ENCODE measurements at places on chromosomes 2 and 18. TPM values are rescaled to one million over a fixed set of nuclear protein-coding genes. Genes with fewer than 3 reads are reported as not detected.
A peak's percentile ranks its signal among the peaks of the same experiment; 100 is the strongest.

GRCh38 chr2:157325786-157326185 lies at the start of gene ERMN:
Gene ERMN, minus strand, starts transcription at chr2:157325824. Its CDS starts 182 bp downstream, at chr2:157325642.
- H3K36me3 ChIP-seq, result peaks cover 7% of the 10 kb centered on the region
- H3K27ac ChIP-seq, result no peak within 1 kb of the TSS
- no peaks in the 10 kb centered on the region for H3K27me3 ChIP-seq
- H3K4me3 ChIP-seq, result no peak within 1 kb of the TSS
- H3K4me1 ChIP-seq, result peaks cover 15% of the 10 kb centered on the region

DNA sequence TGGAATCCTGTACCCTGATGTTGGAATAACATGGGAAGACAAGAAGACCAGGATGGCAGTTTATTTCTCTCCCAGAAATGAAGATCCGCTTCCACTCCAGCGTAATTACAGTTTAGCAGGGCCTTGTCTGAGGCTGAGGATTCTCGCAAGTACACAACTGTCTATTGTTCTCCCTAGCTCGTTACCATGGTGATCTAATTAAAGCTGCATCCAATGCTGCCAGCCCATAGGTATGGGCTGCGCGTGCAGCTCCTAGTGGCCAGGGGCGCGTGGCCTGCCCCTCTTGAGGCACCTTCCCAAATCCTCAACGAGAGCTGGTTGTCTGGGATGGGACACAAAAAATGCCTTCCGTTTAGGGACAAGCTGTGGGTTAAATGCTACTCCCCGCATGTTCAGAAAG lies 344.9 kb downstream of the CYRIA start:
- no peak overlapping the region for H3K27ac ChIP-seq
- no peak overlapping the region for H3K4me3 ChIP-seq
- H3K36me3 ChIP-seq, result no peaks in the 10 kb centered on the region

- H3K27ac ChIP-seq, result no peak overlapping the region
- peaks cover 2% of the 10 kb centered on the region for H3K4me1 ChIP-seq
- no peak overlapping the region for H3K4me3 ChIP-seq
- peaks cover 2% of the 10 kb centered on the region for H3K36me3 ChIP-seq
These were observed 21.1 kb upstream of the KLHL29 start for GRCh38 chr2:23363831-23364230.

DNA sequence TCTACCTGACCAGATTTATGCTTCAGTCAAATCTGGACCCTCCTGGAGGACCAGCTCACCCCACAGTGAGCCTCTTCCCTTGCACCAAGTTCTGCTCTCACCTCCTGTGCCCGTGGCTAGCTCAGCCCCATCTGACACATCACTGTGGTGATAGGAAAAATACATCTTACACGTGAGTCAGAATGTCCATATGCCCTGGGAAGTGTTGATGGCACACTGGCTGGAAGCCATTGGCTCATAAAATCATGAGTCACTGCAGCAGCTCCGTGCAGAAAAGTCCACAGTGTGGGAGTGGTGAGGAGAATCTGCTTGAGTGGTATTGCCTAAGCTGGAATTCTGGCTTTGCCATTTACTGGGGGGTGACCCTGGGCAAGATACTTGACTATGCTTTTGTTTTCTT lies 42.6 kb upstream of the RAPGEF4 start:
- H3K27ac ChIP-seq, result no peak overlapping the region
- H3K4me1 ChIP-seq, result peaks cover 14% of the 10 kb centered on the region
- H3K4me3 ChIP-seq, result no peak overlapping the region
- no peak for DNase-seq

DNA sequence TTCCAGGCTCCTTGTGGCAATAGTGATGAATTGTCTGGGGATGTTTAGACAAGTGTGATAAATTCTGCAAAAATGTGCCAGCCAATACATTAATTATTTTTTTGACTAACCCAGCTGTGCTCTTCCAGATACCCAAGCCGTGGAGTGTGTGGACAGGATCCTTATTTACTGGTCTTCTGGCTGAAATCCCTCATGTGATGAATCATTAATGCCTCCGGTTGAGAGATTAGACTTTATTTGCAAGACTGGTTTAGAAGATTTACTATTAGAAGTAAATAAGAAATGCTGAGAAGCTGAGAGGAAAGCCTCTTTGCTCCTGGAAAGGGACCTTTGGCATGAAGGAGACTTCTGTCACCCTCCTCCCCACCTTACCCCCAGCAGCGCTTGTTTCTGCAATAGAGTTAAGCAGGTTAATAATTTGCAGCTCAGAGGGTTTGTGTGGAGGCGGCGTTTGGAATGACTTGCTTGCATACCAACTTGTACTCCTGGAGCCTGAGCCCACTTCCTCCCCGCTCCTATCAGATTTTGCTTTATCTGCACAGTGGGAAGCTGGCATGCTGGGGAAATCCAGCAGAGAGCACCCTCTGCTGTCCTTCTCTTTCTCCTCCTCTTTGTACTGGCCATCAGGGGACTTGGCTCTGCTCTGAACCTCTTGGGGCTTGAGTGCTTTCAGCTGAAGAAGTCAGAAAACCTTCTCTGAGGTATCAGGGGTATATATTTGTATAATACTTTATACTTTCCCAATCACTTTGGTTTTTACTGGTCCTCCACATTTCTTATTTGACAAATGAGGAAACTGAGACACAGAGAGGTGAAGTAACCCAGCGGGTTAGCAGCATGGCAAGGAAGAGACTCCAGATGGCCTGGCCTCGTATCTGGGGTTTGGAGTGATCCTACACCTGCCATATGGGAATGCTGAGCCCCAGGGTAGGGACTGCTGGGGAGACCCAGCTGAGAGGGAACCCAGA lies 16.3 kb downstream of the SLC3A1 start:
- H3K36me3 ChIP-seq, result peaks cover 7% of the 10 kb centered on the region
- no peak overlapping the region for H3K4me3 ChIP-seq
- DNase-seq, result no peak
- peaks cover 46% of the 10 kb centered on the region for H3K27me3 ChIP-seq
- H3K27ac ChIP-seq, result no peak overlapping the region
- peaks cover 4% of the 10 kb centered on the region for H3K4me1 ChIP-seq

- H3K27ac ChIP-seq, result no peak overlapping the region
- no peak overlapping the region for H3K4me3 ChIP-seq
- peaks cover 14% of the 10 kb centered on the region for H3K4me1 ChIP-seq
- no peak for DNase-seq
- H3K36me3 ChIP-seq, result peaks cover 3% of the 10 kb centered on the region
These were observed 144.4 kb upstream of the ITGA6 start for GRCh38 chr2:172282944-172283343.

DNA sequence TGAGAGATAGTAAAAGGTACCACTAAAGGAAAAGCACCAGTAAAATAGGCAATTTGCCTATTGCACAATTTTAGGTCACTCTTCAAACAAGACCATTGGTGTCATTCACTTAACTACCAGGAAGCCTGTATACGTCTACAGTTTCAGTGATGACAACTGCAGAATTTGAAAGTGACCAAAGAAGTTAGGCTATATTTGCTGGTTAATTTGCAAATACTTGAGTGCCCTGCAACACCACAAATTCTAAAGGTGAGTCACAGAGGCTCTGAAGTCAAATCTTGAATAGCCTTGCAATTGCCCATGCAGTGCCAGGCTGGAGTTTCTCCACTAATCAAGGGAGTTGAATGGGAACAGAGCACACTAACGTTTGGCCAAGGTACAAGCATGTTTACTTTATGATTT lies 128.7 kb upstream of the CCDC68 start:
- H3K27me3 ChIP-seq, result no peaks in the 10 kb centered on the region
- no peak for DNase-seq
- H3K27ac ChIP-seq, result no peak overlapping the region
- H3K36me3 ChIP-seq, result no peaks in the 10 kb centered on the region

DNA sequence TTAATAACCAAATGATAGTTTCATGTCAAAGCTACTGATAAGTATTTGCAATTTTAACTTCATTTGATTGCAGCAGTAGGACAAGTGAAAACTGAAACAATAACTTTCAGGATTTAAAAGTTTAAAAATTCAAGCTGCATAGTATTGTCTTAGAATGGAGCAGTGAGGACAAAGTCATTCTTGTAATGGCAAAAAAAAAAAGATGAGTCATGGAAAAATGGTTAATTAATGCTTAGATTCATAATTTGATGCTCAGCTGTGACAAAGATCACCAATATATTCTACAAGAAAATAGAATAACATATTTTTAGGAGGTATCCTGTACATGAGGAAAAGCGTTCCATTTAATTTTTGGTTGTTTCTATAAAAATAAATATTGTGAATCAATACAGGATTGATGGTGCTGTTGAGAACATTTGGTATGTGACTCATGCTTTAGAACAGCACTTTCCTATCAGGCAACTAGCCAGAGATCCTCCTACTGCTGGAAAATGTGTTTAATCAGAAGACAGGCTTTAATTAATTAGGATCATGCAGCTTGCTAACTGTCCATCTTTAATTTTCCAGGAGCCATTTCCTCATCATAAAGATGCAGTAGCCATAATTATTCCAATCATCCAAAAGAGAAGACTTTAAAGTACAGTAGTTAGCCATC lies 239.0 kb upstream of the MMADHC start:
- no peak overlapping the region for H3K27ac ChIP-seq
- H3K4me3 ChIP-seq, result no peak overlapping the region
- no peak for DNase-seq
- no peaks in the 10 kb centered on the region for H3K36me3 ChIP-seq
- no peaks in the 10 kb centered on the region for H3K27me3 ChIP-seq

GRCh38 chr2:129764376-129765325 lies 214.8 kb upstream of the RAB6C start:
- H3K36me3 ChIP-seq, result no peaks in the 10 kb centered on the region
- no peak overlapping the region for H3K4me3 ChIP-seq
- H3K27ac ChIP-seq, result no peak overlapping the region

DNA sequence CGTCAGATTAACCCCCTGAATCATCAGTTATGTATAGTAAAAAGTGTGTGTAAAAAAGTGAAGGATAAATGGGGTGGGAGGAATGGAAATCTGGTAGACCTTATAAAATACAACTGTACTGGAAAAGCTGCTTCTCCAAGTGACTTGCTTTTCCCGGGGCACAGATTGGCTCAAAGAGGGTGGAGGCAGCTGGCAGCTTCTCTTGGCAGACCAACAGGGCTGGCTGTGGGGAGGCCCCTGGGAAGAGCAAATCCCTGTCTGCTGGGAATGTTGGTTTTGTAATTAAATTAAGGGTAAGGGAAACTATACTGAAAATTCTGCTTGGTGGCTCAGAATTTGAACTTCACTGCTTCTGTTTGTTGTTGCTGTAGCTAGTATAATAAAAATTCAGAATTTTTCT lies 154.2 kb upstream of the DLX2 start:
- H3K36me3 ChIP-seq, result no peaks in the 10 kb centered on the region
- peaks cover 3% of the 10 kb centered on the region for H3K4me1 ChIP-seq
- H3K27me3 ChIP-seq, result peaks cover 4% of the 10 kb centered on the region
- DNase-seq, result no peak

GRCh38 chr2:26292646-26293045 lies 47.9 kb downstream of the HADHB start:
- DNase-seq, result no peak
- no peak overlapping the region for H3K4me3 ChIP-seq
- H3K36me3 ChIP-seq, result no peaks in the 10 kb centered on the region
- H3K27ac ChIP-seq, result no peak overlapping the region
- H3K27me3 ChIP-seq, result no peaks in the 10 kb centered on the region
- no peaks in the 10 kb centered on the region for H3K4me1 ChIP-seq

DNA sequence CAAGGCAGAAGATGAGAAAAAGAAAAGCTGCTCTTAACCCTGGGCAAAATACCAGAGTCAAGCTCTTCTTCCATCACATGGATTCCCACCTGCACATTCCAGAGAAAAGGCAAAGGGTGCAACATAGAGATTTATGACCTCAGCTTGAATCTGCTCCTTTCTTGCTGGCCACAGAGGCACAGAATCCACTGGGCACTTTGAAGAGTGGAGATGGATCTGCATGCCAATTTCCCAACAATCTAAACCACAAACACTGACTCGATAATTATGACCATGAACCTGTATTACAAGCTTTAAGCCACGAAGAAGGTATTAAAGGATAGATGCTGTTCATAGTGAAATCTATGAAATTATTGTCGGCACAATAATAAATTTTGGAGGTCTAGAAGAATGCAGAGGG lies 237.3 kb downstream of the PID1 start:
- no peak for DNase-seq
- H3K4me3 ChIP-seq, result no peak overlapping the region
- no peaks in the 10 kb centered on the region for H3K4me1 ChIP-seq
- H3K27me3 ChIP-seq, result no peaks in the 10 kb centered on the region
- no peaks in the 10 kb centered on the region for H3K36me3 ChIP-seq

- peak overlapping the region; percentile 54 for H3K27ac ChIP-seq
- no peak for DNase-seq
- no peaks in the 10 kb centered on the region for H3K36me3 ChIP-seq
- no peaks in the 10 kb centered on the region for H3K4me1 ChIP-seq
These were observed 379.7 kb downstream of the PTPRM start for GRCh38 chr18:7946734-7947377.

DNA sequence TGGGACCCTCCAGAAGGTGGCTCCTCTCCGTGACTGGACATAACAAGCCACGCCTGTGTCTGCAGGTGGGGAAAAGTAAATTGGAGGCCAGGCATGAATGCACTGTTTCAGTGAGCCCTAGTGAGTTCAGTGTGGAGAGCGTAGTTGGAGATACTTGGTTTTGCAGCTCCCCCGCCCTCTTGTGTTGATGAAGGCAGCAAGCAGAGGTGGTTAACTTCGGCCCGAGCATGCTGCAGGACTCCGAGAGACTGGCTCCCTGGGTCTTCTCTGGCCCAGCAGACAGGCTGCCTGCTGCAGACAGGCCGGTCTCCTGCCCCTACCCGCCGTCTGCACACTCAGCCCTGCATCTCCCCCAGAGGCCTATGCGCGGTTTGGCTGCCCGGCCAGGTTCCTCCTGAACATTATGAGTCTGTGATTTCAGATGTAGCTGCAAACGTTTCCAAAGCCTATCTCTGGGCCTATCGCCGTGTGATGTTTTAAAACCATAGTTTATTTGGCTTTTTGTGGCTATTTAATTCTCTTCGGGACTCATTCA lies 102.4 kb downstream of the LDLRAD4 start:
- H3K4me1 ChIP-seq, result peaks cover 2% of the 10 kb centered on the region
- H3K27me3 ChIP-seq, result no peaks in the 10 kb centered on the region
- peaks cover 3% of the 10 kb centered on the region for H3K36me3 ChIP-seq
- DNase-seq, result no peak
- no peak overlapping the region for H3K4me3 ChIP-seq

GRCh38 chr2:140918426-140918825 lies 1212.4 kb downstream of the LRP1B start:
- no peak for DNase-seq
- H3K4me3 ChIP-seq, result no peak overlapping the region
- no peaks in the 10 kb centered on the region for H3K27me3 ChIP-seq
- H3K27ac ChIP-seq, result no peak overlapping the region
- no peaks in the 10 kb centered on the region for H3K4me1 ChIP-seq
- no peaks in the 10 kb centered on the region for H3K36me3 ChIP-seq

DNA sequence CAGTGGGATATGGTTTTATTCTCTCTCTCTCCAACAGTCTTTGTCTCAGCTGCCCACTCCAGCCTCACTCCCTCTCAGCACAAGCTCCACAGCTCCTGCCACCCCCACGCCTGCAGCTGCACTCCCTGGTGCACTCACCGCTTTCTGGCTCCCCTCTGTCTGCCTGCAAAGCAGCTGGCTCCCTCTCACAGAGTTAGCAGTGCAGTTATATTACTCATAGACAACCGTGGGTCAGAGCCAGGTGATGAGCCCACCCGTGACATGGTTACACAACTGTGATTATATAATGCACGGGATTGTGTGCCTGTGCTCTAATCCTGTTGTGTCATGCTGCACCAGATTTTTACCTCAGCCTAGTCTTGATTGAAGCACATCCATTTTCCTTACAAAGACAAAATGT lies 276.9 kb upstream of the CHAC2 start:
- H3K36me3 ChIP-seq, result no peaks in the 10 kb centered on the region
- DNase-seq, result no peak
- H3K4me1 ChIP-seq, result no peaks in the 10 kb centered on the region
- no peaks in the 10 kb centered on the region for H3K27me3 ChIP-seq

The CCDC141 gene
- total RNA-seq, result 22.8 TPM

The OSR1 gene
- total RNA-seq, result not detected

The HRH4 gene
- total RNA-seq, result 8.5 TPM

The IL36G gene
- total RNA-seq, result not detected

The HOXD11 gene
- not detected for total RNA-seq

The REG1B gene
- not detected for total RNA-seq

The OR6B2 gene
- total RNA-seq, result not detected

The HES6 gene
- 0.47 TPM for total RNA-seq

The MREG gene
- total RNA-seq, result 5.3 TPM

The TEKT4 gene
- total RNA-seq, result not detected
